ENCODE measurements at places on chromosomes 11 and 22. TPM values are rescaled to one million over a fixed set of nuclear protein-coding genes. Genes with fewer than 3 reads are reported as not detected.

DNA sequence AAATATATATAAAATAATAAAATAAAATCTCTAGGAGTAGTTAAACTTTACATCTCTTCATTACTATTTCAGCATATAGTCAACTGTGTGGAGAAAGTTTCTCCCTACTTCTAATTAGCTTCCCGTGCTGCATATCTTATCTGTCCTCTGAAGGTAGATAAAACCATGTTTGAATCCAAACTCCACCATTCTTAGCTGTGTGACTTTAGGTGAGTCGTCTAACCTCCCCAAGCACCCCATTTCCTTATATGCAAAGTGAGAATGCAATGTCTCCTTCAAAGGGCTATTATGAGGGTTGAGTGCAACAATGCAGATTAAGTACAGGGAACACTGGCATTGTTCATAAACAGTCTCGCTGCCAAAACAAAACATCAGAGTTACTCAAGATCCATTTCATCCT, 80.8 kb upstream of the DRD2 start:
- no peak for DNase-seq

Gene VPREB1
- 2.5 TPM for total RNA-seq

DNA sequence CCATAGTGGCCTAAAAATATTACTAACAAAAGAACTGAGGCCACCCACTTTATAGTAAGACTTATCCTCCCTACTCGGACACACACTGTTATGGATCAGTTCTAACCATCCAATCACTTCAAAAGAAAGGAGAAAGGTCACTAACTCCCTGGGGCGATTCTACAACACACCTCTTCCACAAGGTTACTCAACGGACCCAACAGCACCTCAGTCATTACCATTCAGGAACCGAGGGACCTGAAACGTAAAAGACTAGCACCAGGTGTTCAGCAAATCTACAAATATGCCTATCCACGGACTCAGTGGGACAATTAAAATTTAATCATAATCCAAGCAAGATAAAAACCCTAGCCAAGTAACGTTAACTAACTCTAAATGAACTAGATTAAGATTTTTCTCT, 1.6 kb downstream of the HNRNPUL2 start:
- no peak for DNase-seq

DNA sequence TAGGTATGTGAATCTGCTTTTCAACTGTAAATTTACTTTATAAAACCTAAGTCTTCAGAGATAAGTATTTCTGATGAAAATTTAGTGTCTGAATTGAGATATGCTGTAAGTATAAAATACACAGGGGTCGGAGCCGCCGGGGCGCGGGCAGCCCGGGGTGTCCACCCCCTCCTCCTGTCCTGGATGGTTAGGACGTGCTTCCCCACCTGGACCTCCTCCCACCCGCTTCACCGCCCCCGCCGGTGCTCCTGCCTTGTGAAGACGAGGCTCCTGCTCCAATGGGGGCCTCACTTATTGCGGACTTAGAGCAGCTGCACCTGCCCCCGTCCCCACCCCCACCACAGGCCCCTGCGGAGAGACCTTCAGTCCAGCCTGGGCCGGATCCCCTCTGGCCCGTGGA, 21.3 kb upstream of the PHF21A start:
- no peak for DNase-seq

- DNase-seq: no peak
Measured at GRCh38 chr22:19951346-19951745, 9.7 kb upstream of the TXNRD2 start.

- DNase-seq: no peak
Measured at GRCh38 chr11:88307749-88308425, 29.6 kb downstream of the CTSC start.

Gene HEPN1
- not detected for total RNA-seq

GRCh38 chr11:69231466-69232018, 62.4 kb upstream of the MYEOV start:
- DNase-seq: no peak

- DNase-seq: no peak
Measured at GRCh38 chr11:75814363-75814676, 690 bp upstream of the UVRAG start.

Gene RAB3IL1
- total RNA-seq: 3.6 TPM
